ENCODE measurements at places on chromosomes 1 and 21. TPM values are rescaled to one million over a fixed set of nuclear protein-coding genes. Genes with fewer than 3 reads are reported as not detected.

The UBASH3A gene
- total RNA-seq, result 0.32 TPM

The LCE2C gene
- not detected for total RNA-seq

The PTGFR gene
- total RNA-seq, result 28.7 TPM

The UBE2U gene
- total RNA-seq, result not detected

The SYF2 gene
- 54.7 TPM for total RNA-seq

The KRTAP19-1 gene
- total RNA-seq, result not detected

The TEDDM1 gene
- not detected for total RNA-seq

The CACNA1S gene
- total RNA-seq, result 1.9 TPM

The PROX1 gene
- total RNA-seq, result 15.9 TPM

The ASCL5 gene
- not detected for total RNA-seq

The TGFB2 gene
- total RNA-seq, result 32.8 TPM

DNA sequence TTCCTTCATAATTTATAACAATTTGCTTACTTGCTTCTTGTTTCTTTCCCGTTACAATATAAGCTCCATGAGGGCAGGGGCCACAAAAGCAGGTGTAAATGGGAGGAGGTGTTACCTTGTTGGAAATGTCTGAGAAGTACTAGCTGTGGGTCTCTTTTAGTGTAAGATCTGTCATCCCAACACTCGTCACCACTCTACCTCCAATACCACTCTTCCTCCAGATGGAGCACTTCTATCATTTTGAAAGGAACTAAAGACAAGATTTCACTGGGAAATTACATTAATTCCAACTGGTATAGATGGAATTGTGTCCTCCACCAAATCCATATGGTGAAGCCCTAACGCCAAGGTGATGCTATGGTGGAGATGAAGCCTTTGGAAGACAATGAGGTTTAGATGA lies 53.0 kb upstream of the CPLANE2 start:
- DNase-seq, result no peak

DNA sequence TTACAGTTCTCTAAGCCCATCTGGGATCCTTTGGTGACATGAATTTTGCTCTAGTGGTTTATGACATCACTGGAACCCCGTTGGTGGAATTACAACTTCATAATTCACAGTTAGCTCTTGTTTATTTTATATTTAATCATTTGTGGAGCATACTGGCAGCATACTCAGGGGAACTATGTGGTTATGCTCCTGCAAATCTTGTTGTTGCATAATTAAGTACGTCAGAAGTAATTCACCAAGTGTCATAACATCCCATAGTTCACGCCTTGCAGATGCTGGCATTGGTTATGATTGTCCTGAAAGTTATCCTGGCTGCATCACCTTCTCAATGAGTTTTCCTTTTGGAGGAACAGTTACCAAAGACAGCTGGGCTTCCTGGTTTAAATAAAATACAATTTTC lies 16.5 kb downstream of the PRRX1 start:
- DNase-seq, result no peak

- DNase-seq, result no peak
These were observed 15.3 kb downstream of the SRSF4 start for GRCh38 chr1:29166291-29166878.

DNA sequence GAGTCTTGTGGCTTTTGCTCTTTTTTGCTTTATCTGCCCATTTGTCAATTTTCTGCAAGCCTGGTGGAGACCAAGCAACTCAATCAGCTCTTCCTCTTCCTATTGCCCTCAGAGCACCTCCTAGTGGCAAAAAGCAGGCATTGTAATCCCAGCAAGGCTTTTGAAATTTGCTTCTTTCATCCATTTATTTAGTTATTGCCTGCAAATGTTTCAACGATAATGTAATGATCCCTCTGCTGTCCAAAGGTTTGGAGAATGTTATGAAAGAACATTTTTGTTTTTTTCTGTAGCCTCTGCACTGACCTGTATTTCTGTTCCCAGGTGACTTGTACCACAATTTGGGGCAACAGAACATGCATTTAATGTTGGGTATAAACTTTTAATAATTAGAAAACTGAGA lies 127.8 kb downstream of the GABPA start:
- no peak for DNase-seq

GRCh38 chr1:110123224-110123623 lies 11.0 kb downstream of the UBL4B start:
- DNase-seq, result no peak

GRCh38 chr21:32565856-32566465 lies 19.4 kb downstream of the TCP10L start:
- no peak for DNase-seq

- no peak for DNase-seq
These were observed 41.6 kb upstream of the STUM start for GRCh38 chr1:226506921-226507320.

GRCh38 chr1:31787786-31788137 lies 23.6 kb upstream of the ADGRB2 start:
- no peak for DNase-seq

GRCh38 chr1:21058035-21058793 lies 118.5 kb downstream of the EIF4G3 start:
- no peak for DNase-seq

- no peak for DNase-seq
These were observed 15.3 kb downstream of the MAN1C1 start for GRCh38 chr1:25631750-25632485.

- no peak for DNase-seq
These were observed 2.4 kb downstream of the IGSF21 start for GRCh38 chr1:18109756-18110597.

GRCh38 chr1:112605633-112606327 lies 13.2 kb downstream of the ST7L start:
- no peak for DNase-seq

GRCh38 chr1:113124366-113124765 lies 51.4 kb downstream of the LRIG2 start:
- DNase-seq, result no peak

DNA sequence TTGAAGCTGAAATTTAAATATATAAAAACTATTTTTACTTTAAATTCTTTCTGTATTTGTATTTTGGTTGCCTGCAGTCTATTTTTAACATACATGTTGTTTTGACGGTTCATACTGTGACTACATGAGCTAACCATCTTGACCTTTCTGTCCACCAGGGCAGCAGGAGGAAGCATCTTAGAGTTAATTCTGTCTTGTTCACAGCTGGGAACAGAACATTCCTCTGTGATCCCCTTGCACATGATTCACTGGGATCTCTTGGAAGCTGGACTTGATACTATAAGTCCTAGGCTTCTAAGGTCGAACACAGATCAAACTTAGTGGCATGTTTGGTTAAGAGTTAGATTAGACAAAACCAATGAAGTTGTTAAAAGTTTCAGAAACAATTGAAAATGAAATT lies 99.7 kb downstream of the NFIA start:
- DNase-seq, result no peak

GRCh38 chr1:30895382-30895943 lies 13.1 kb downstream of the SDC3 start:
- no peak for DNase-seq

- no peak for DNase-seq
These were observed 42.6 kb upstream of the QSOX1 start for GRCh38 chr1:180112091-180112490.

- no peak for DNase-seq
These were observed 165.8 kb upstream of the C1orf105 start for GRCh38 chr1:172254521-172255222.

- no peak for DNase-seq
These were observed 17.9 kb upstream of the MIIP start for GRCh38 chr1:12001249-12001917.

DNA sequence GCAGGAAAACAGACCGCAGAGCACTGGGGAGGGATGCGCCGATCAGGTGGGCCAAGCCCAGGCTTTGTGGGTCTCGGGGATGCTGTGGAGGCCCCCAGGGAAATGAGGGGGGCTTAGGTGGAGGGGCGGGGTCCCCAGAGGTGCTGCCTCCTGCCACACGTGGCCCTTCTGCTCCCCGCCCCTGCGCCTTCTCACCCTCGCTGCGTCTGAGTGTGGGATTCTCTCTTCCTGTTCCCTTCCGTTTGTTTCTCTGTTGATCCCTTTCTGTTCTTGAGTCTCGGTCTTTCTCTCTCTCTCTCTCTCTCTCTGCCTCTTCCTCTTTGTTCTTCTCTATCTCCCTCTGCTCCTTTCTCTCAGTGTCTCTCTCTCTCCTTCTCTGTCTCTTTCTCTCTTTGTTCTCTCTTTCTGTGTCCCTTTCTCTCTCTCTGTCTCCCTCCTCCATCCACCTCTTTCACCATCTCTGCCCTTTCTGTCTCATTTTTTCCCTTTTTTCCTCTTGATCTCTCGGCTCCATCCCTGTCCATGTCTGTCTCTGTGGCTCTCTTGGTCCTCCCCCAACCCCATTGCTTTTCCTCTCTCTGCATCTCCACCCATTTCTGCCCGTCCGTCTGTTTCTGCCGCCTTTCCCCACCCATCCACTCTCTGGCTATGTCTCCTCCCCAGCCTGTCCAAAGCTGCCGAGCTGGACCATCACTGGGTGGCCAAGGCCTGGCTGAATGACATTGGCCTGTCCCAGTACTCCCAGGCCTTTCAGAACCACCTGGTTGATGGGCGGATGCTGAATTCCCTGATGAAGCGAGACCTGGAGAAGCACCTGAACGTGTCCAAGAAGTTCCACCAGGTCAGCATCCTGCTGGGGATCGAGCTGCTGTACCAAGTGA lies 52.4 kb upstream of the TMEM51 start:
- DNase-seq, result no peak

GRCh38 chr1:51295926-51296325 lies 34.4 kb downstream of the TTC39A start:
- DNase-seq, result no peak

GRCh38 chr1:24926563-24927249 lies 3.4 kb downstream of the RUNX3 start:
- no peak for DNase-seq

GRCh38 chr1:105636052-105636451 lies 1420.4 kb upstream of the PRMT6 start:
- no peak for DNase-seq

DNA sequence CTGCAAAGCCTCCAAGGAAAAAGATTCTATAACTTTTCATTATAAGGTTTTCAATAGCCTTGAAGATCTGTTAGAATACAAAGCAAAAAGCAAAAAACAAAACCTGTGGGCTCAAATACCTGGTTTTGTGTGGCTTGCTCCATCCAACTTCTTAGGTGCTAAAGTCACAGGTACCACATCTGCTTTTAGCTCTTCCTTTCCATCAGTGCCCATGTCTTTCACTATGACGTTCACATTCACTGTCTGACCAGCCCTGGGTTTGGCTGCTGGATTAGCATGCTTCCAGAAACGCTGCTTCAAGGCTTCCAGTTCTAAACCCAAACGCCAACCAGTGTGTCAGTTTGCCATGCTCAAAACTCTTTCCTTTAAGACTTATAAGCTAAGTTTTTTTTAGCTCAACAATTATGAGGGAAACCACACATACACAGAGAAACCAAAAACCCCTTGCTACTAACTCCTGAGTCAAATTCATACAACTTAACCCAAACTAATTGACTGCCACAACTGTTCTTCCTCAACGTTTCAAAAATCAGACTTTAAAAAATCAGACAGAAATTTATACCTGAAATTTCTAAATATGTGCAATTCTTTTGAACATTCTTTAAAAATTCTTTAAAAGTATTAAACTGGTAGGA lies 16.0 kb downstream of the CLSPN start:
- no peak for DNase-seq

DNA sequence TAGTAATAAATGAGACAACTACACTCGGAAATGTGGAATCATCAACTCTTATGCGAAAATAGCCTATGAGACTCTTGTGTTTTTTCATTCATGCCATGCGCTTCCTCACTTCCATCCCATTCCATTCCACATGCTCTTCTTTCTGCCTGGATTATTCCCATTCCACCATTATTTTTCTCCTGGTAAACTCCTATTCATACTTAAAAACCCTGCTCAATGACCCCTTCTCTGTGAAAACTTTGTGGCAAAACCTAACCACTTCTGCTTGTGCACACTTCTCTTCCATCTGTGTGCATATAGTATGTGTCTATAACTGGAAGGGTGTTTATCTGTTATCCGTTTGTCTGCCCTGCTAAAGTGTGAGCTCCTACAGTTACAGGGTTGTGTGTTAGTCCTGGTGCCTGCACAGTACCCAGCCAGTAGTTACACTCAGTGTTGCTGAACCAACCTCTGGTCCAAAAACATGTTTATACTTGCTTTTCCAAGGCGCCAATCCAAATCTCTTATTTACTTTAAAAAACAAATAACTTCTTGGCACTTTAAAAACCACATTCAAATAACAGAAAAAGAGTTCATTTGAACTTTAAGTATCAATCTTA lies 10.7 kb downstream of the EPHX1 start:
- DNase-seq, result no peak

DNA sequence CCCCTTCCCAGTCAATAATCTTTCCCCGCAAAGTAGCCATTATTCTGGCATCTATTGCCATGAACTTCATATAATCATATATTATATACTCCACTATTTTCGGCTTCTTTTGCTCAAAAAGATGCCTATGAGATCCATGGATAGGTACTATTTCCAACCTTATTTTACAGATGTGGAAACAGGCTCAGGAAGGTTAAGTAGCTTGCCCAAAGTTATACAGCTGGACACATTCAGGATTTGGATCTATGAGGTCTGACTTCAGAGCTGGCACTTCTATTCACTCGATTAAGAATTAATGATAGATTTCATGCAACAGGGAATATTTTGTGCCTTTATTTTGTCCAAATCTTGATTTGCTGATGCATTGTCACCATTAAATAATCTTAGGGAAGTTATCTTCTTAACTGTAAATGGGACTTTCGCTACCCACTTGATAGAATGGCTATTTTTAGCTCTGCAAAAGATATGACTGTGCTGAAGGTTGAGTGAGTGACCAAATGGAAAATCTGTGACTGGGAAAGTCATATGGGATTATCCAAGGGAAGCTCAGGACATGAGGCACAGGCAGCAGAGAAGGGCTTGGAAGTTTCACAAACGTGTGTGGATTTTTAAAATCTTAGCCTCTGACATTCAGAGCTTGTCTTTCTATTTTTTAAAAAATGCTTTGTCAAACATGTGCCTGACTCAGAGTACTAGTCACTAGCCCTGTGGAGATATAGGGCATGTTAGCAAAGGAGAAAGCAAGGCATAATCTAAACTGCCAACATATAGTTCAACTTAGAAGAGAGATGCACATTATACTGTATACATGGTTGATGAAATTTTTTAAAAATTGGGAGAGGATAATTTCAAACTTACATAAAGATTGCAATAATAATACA lies 36.5 kb downstream of the GIPC2 start:
- DNase-seq, result no peak

DNA sequence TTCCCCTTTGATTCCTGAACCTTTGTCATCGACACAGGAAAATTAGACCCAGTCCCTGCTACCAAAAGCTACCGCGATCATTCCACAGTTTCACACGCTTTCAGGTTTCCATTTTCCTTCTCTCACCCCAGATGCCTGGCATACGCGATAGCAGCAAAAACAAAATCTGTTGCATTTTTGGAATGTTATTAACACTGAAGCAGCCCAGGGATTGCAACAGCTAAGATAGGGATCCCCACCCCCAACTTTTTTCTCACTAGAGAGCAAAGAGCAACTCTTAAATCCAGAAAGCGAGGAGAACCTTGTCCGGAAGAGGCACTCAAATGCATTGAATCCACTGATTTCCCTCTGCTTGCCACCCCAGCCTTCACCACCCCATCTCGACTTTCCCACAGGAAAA lies 8.9 kb downstream of the OVAAL start:
- no peak for DNase-seq

All from urinary bladder (tissue), 4 donors.